ENCODE measurements at places on chromosomes 12 and 14.

- no peak for DNase-seq
- H3K36me3 ChIP-seq, result no peaks in the 10 kb centered on the region
- no peak overlapping the region for H3K4me3 ChIP-seq
- peaks cover 13% of the 10 kb centered on the region for H3K27me3 ChIP-seq
Observed at GRCh38 chr12:51777973-51778372, 70.5 kb downstream of the FIGNL2 start.

GRCh38 chr12:74537126-74537706 lies 419 bp upstream of the ATXN7L3B start:
- H3K36me3 ChIP-seq, result peaks cover 43% of the 10 kb centered on the region
- peak overlapping the region; percentile 97 for H3K27ac ChIP-seq
- H3K27me3 ChIP-seq, result no peaks in the 10 kb centered on the region

- H3K36me3 ChIP-seq, result no peaks in the 10 kb centered on the region
- H3K27ac ChIP-seq, result peak overlapping the region; percentile 84
- peak; percentile 44 for DNase-seq
- peak overlapping the region; percentile 18 for H3K4me3 ChIP-seq
- H3K4me1 ChIP-seq, result peaks cover 36% of the 10 kb centered on the region
- peaks cover 2% of the 10 kb centered on the region for H3K27me3 ChIP-seq
Observed at GRCh38 chr14:31945074-31945613, 132.0 kb upstream of the ARHGAP5 start.

DNA sequence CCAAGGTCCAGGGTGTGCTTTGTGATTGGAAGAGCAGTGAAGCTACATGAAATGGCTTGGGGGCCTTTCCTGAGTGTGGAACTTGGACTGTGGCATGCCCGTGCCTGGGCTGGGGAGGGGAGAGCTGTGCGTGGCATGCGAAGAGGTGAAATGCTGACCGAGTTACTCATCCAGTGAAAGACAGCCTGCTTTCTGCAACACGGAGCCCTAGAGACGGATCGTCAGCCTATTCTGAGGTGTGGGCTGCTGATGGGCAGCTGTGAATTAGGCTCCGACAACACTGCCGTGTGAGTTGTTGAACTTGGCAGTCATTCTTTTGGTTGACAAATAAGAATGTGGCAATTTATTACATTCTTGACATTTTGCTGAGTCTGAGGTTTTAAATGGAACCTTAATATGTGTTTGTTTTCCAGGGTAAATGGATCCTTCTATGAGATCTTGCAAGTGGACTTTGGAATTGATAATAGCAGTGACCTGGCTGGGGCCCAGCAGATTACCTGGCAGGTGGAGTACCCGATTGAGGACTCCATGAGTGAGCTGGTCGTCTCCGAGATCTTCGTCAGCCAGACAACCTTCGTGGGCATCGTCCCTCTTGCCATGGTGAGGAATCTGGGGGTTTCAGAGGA lies 453.9 kb downstream of the AACS start:
- H3K27me3 ChIP-seq, result no peaks in the 10 kb centered on the region
- no peak overlapping the region for H3K4me3 ChIP-seq
- no peaks in the 10 kb centered on the region for H3K4me1 ChIP-seq
- no peak overlapping the region for H3K27ac ChIP-seq

DNA sequence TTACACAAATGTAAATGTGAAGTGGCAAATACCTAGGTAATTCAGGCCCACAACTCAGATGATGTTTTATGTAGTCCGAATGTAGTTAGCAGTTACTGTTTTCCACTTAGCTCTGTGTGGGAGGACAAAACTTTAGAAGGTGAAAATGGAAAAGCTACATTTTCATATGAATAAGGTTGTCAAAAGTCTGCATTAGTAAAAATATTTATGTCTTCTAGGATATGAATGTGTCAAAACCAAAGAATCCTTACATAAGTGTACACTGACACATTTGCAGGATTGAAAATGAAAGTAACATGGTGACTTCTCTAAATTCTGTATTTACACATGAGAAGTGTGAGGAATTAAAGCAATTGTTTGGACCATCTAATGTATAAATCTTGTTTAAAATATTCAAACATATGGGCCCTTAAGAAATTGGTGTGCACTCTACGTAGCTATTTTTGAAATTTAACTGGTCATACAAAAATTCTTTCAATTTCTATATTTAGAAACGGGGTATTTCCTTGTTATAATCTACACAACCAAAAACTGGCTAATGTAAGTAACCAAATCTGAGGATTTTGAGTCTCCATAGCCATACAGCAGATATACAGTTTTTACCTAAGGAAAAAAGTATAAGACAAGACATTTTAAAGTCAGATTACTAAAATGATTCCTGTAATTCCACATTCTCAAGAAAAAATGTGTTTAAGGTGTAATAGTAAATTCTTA lies 5.4 kb downstream of the CDKN1B start:
- no peaks in the 10 kb centered on the region for H3K27me3 ChIP-seq
- H3K27ac ChIP-seq, result peak overlapping the region; percentile 99
- peaks cover 73% of the 10 kb centered on the region for H3K36me3 ChIP-seq
- DNase-seq, result no peak
- peak overlapping the region; percentile 97 for H3K4me3 ChIP-seq

DNA sequence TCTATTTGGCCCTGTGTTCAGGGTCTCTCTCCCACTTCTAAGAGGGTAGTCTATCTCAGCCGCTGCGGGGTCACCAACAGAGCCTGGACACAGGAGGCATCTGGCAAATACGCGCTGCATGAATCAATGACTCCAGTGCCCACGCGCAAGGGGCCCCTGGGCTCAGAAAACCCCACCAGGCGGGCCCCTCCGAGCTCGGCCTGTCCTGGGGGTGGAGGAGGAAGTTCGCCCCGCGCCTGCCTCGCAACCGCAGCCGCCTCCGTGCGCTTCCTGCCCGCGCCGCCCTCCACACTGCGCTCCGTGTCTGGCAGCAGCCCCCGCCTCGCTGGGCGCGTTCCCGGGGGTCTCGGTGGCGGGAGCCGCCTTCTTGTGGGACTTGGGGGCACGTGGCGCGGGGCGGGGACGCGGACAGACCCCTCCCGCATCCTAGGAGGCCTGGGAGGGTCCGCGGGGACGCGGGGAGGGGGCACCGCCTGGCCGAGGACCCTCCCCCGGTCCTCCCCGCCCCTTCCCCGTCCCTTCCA lies 811 bp upstream of the FBRSL1 start:
- H3K36me3 ChIP-seq, result peaks cover 10% of the 10 kb centered on the region
- H3K27ac ChIP-seq, result peak overlapping the region; percentile 98
- H3K4me1 ChIP-seq, result peaks cover 58% of the 10 kb centered on the region
- peak overlapping the region; percentile 86 for H3K4me3 ChIP-seq

DNA sequence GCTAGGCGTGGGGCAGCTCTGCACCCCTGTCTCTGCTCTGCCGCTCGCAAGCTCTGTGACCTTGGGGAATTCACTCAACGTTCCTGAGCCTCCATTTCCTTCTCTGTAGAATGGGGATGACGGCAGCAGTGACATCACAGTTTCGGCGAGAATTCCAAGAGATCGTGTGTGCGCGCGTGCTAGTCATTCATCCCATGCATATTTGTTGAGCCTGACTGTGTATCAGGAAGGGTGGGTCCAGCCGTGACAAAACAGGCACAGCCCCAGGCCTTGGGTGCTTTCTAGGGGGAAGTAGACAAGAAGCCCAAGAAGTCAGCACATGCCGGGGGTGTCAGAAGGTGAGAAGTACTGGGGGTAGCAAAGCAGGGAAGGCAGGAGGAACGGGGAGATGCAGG lies 145.6 kb upstream of the NCOR2 start:
- H3K4me3 ChIP-seq, result no peak overlapping the region
- peak overlapping the region; percentile 86 for H3K27ac ChIP-seq
- DNase-seq, result no peak
- H3K27me3 ChIP-seq, result peaks cover 3% of the 10 kb centered on the region
- peaks cover 21% of the 10 kb centered on the region for H3K4me1 ChIP-seq
- no peaks in the 10 kb centered on the region for H3K36me3 ChIP-seq

DNA sequence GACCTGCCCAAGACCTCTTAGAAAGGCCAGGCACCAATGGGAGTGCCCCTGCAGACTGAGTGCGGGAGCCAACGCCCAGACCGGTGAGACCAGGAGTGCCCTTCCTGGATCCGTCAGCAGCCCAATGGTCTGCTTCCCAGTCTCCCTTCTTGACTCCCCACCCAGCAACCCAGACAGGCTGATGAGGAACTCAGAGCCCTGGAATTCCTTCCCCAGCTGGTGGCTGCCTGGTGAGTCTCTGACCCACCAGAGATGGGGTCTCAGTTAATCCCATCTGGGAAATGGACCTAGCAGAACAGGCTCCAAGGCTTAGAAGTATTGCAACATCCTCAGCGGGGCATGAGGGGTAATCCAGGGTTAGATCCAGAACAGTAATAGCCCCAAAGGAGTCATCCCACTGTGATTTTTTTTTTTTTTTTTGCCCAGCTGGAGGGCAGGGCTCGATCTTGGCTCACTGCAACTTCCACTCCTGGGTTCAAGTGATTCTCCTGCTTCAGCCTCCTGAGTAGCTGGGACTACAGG lies 1.5 kb upstream of the RASAL1 start:
- H3K27ac ChIP-seq, result no peak overlapping the region
- DNase-seq, result no peak
- no peak overlapping the region for H3K4me3 ChIP-seq
- peaks cover 4% of the 10 kb centered on the region for H3K27me3 ChIP-seq

DNA sequence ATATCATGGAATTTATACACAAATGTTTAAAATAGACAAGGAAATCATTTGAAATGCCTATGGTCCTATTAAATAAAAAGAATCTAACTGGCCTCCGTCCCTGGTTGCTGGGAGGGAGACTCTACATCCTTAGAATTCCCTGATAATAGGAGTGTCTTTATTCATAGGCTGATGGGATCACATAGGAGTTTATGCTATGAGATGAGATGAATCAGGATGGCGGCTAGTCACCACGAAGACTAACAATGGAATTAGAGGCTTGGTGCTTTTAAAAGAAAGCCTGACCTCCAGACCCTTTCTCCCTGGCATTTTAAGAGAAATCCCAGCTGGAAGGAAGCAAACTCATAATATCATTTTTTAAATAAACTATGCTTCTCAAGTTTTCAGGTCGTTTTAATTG lies 69.7 kb downstream of the SEC23A start:
- DNase-seq, result no peak
- H3K36me3 ChIP-seq, result peaks cover 26% of the 10 kb centered on the region
- no peaks in the 10 kb centered on the region for H3K27me3 ChIP-seq
- H3K27ac ChIP-seq, result no peak overlapping the region

DNA sequence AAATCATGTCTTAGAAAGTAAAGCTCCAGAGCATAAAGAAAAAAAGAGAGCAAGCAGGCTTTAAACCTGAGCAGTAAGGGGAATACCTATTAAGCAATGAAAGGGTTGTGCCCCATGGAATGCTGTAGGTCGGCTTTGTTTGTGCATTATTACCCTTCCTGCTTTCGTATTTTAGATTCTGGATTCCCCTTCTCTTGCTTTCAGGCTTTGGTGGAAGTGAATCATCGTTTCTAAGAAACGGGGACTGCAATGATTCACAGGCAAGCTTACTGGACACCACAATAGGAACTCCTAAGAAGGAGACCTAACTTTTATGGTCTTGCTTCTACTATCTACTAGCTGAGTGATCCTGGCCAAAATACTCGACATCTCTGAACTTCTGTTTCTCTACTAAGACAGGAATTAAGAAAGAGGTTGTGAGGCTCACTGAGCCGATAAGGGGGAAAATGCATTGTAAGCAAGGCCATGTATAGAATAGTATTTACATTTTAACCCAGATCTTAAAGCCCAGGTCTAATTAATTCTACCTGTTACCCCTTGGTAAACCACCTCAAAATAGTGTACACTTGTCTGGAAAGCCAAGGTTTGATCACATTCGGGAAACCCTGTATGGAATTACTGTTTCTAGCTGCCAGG lies 1.2 kb upstream of the BMAL2 start:
- H3K27ac ChIP-seq, result peak overlapping the region; percentile 83
- peak; percentile 23 for DNase-seq
- peaks cover 6% of the 10 kb centered on the region for H3K36me3 ChIP-seq
- peak overlapping the region; percentile 50 for H3K4me3 ChIP-seq

- H3K27ac ChIP-seq, result no peak overlapping the region
- no peak overlapping the region for H3K4me3 ChIP-seq
- H3K4me1 ChIP-seq, result peaks cover 19% of the 10 kb centered on the region
- H3K36me3 ChIP-seq, result no peaks in the 10 kb centered on the region
- peaks cover 88% of the 10 kb centered on the region for H3K27me3 ChIP-seq
- no peak for DNase-seq
Observed at GRCh38 chr12:106585521-106586277, 2.9 kb downstream of the RFX4 start.

GRCh38 chr12:31655792-31656191 lies 3.7 kb upstream of the ETFBKMT start:
- no peaks in the 10 kb centered on the region for H3K36me3 ChIP-seq
- no peak for DNase-seq
- no peak overlapping the region for H3K4me3 ChIP-seq
- no peaks in the 10 kb centered on the region for H3K27me3 ChIP-seq
- H3K4me1 ChIP-seq, result peaks cover 26% of the 10 kb centered on the region

DNA sequence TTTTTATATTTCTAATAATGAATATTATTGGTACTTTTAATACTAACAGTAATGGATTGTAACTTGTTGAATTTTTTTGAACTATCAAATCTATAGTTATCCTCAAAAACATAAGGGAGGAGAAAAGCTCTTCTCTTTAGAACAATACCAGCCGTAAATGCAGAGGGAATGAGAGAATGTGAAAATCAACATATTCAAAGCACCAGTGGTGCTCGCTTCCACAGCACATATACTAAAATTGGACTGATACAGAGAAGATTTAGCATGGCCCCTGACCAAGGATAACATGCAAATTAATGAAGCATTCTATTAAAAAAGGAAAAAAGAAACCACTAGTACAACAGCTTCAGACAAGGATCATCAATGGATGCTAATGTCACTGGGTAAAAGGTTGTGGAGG lies 15.8 kb downstream of the R3HDM2 start:
- peaks cover 5% of the 10 kb centered on the region for H3K36me3 ChIP-seq
- H3K27ac ChIP-seq, result no peak overlapping the region
- no peaks in the 10 kb centered on the region for H3K27me3 ChIP-seq
- no peak overlapping the region for H3K4me3 ChIP-seq
- H3K4me1 ChIP-seq, result peaks cover 1% of the 10 kb centered on the region

- no peak overlapping the region for H3K27ac ChIP-seq
- no peaks in the 10 kb centered on the region for H3K27me3 ChIP-seq
- no peaks in the 10 kb centered on the region for H3K36me3 ChIP-seq
Observed at GRCh38 chr12:130427381-130427887, 89.7 kb downstream of the PIWIL1 start.

DNA sequence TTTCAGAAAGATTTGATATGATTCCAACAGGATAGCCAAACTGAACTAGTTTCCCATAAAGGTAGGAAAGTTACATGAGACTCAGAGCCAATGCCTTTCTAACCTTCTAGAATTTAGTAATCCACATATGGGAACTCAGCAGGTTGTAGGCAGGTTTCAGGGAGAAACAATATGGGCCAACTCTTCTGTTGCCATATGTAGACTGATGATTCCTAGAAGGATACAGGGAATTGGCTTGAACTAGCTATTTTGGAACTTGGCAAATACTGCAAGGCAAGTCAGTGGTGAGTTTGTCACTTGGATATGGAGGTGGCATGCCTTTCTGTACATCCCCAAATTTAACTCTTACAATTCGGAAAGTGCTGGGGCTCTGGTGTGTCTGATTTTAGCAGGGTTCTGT lies 15.5 kb downstream of the SUDS3 start:
- no peaks in the 10 kb centered on the region for H3K27me3 ChIP-seq
- peaks cover 14% of the 10 kb centered on the region for H3K36me3 ChIP-seq
- no peaks in the 10 kb centered on the region for H3K4me1 ChIP-seq
- no peak overlapping the region for H3K4me3 ChIP-seq
- DNase-seq, result no peak

- H3K4me3 ChIP-seq, result no peak overlapping the region
- no peaks in the 10 kb centered on the region for H3K4me1 ChIP-seq
- no peaks in the 10 kb centered on the region for H3K36me3 ChIP-seq
- H3K27ac ChIP-seq, result no peak overlapping the region
- DNase-seq, result no peak
Observed at GRCh38 chr14:88364710-88365413, 20.6 kb upstream of the SPATA7 start.

Measured in activated CD4-positive, alpha-beta T cell treated with anti-CD3 and anti-CD28 coated beads, Interleukin-2, amount 10 ng/mL, durations not matched to agents 7 days and 5 days (primary cell).